ENCODE measurements at places on chromosomes 7 and 10.

DNA sequence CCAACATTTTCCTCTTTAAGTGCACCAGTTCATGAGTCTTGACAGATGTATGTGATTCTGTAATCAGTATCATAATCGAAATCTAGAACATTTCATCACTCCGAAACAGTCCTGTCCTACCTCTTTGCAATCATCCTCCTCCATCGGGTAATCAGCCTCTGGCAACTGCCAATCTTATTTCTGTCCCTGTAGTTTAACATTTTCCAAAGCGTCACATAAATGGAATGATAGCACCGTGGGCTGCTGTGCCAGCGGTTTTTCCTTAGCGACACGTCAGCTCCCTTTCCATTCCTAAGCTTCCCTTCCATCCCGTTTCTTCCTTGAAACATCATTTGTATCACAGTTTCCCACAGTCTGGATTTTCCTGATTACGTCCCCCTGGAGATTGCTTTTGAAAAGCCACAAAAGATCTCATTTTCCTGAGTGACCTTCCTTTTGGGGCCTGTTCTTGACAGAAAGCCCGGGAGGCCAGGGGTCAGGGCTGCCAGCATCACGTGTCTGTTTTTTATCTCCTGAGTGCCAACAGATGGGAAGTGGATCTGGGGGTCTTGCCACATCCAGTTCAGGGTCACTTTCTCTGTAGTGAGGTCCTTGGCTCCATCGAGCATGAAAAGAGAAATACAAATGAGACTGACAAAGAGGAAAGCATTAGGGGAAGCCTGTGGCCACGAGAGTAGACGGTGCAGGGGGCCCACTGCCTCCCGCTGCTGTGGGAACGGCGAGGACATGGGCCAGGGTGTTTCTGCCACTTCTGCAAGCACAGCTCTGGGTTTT lies 31.6 kb downstream of the TMEM120A start:
- no peak for DNase-seq

DNA sequence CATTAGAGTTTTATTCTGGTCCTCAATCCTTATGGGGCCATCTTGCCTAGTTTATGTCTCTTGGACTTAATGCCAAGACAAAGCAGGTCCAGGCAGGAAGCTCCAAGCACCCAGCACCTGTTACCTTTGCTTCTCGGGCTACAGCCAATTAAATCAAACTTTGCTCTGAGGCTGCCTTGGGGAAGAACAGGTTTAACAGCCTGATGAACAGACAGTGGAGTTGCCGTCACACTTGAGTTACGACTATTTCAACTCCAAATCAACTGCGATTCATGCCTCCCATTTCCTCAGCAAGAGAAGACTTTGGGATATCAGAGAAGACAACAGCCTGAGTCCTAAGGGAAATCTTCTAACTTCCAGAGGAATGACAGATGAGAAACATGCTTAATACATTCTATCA lies 62.2 kb downstream of the XPNPEP1 start:
- no peak for DNase-seq

- no peak for DNase-seq
Measured at GRCh38 chr7:157864911-157865310, 528.1 kb downstream of the DNAJB6 start.

GRCh38 chr10:24170199-24170598 lies 38.7 kb upstream of the KIAA1217 start:
- DNase-seq, result no peak

DNA sequence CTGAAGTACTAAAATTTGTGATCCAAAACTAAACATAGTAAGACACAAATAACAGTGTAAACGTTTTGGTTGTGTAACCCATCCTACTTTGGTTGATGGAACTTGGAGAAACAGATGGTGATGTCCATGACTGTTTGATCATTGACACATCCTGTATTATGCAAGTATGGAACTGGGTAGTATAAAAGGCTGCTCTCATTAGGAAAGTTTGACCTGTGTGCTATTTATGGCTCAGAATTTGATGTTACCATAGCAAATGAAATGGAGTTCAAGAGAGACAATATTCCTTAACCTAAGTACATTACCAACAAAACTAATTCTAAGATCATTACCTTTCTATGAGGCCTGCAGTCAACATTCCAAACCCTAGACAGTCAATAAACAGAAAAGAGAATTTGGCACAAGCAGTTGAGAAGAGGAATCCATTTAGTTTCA lies 39.9 kb downstream of the DKK1 start:
- no peak for DNase-seq

- no peak for DNase-seq
Measured at GRCh38 chr10:71404503-71405295, 8.0 kb downstream of the CDH23 start.

- no peak for DNase-seq
Measured at GRCh38 chr7:144528536-144529045, 125.1 kb upstream of the NOBOX start.

DNA sequence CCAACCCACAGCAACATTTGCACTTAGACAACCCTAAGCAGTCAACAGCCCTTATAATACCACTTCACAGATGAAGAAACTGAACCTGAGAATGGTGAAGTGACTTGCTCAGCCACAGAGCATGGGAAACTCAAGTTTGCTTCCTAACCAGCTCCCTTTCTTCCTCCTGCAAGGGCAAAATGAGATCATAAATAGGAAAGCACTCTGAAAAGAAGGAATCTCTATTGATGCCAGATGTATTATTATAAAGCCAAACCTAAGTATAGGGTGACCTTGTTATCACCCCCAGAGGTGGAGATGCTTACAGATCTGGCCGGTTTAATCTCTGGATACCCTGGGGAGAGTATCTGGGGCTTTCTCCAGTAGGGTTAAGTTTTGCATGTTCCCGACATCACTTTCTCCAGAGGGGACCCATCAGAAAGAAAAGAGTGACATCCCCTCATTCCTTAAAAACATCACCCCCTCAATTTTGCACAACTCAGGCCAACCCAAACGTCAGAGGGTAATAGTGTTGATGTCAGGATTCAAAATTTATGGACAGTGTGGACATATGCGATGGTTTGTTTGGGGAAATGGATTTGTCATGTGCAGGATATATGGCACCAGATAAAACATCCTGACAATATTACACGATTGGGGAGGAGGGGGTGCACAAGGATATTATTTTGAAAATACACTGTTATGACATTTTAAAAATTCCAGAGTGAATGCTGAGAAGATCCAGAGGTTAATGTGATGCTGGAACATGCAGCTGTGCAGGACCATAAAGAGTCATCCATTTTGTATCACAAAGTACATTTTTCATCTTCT lies 24.0 kb upstream of the XPNPEP1 start:
- DNase-seq, result no peak

DNA sequence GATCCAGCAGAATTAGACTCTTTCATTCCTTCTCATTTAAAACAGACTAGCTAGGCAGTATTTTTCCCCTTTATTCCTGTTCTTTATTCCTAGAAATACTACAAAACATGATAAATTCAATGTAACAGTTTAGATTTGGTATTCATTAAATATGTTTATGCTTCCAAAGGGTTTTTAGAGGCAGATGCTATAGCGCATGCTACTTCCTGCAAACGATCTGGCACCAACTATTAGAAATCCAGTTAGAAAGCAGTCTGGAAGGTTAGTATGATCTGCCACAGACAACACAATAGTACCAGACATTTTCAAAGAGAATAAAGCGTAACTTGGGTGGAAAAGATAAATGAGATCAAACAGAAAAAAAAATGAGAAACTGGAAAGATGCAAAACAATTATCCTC lies 63.5 kb upstream of the PTN start:
- DNase-seq, result no peak

GRCh38 chr10:10942441-10942840 lies 75.2 kb upstream of the CELF2 start:
- DNase-seq, result no peak

GRCh38 chr7:33471636-33472242 lies 342.4 kb downstream of the BBS9 start:
- DNase-seq, result no peak

DNA sequence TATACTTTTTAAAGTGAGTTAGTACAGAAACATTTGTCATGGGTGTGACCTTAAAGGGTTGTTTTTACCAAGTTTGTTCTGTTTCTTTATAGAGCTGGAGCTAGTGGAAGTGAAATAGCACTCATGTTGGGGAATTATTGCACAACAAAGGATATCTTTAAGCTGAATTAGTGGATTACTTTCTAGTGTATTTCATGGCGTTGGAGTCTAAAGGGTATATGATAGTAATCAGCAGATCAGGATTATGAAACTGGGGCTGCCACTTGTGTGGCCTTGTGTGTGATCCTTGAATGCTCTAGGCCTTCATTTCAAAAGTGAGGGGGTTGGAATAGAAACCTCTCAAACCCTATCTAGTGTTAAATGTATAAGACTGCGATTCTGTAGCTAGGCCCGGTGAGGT lies 123.6 kb downstream of the LYZL1 start:
- no peak for DNase-seq

DNA sequence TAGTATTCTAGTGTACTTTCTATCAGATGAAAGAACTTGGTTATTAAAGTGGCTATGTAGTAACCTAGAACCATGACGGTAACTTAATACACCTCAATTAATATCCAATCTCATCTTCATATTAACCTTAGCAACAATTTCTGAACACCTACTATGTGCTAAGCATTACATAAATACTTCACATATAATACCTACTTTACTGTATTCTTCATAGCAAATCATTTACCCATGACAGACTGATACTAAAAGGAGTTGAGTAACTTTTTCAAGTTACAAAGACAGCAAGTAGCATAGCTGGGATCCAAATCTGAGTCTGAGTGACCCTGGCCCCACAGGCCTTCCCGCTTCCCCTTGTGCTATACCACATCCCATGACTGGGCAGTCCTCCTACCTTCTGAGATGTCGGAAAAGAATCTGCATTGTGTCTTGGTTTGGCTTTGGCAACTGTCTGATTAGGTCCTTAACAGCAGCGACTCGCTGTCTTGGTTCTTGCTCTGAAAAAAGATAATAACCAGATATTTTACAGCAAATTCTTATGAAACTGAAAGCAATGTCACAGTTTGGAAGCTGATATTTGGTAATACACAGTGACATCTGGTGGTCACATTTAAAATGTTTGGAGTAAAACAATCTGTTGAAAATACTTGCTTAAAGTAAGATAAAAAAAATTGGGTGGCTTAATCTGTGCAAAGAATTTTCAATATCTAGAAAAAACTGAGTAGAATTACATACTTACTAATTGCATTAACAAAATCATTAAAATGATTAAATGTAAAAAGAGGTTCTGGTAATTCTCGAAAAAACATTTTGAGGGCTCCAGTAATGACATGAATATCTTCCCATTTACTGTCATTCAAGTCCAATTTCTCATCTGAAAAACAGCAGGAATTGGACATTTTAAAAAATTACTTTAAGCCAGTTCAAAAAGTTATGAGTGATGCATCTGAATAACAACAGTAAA lies 120.1 kb downstream of the ARHGAP12 start:
- peak; percentile 11 for DNase-seq

GRCh38 chr10:73366381-73367298 lies 8.0 kb upstream of the CFAP70 start:
- DNase-seq, result no peak

DNA sequence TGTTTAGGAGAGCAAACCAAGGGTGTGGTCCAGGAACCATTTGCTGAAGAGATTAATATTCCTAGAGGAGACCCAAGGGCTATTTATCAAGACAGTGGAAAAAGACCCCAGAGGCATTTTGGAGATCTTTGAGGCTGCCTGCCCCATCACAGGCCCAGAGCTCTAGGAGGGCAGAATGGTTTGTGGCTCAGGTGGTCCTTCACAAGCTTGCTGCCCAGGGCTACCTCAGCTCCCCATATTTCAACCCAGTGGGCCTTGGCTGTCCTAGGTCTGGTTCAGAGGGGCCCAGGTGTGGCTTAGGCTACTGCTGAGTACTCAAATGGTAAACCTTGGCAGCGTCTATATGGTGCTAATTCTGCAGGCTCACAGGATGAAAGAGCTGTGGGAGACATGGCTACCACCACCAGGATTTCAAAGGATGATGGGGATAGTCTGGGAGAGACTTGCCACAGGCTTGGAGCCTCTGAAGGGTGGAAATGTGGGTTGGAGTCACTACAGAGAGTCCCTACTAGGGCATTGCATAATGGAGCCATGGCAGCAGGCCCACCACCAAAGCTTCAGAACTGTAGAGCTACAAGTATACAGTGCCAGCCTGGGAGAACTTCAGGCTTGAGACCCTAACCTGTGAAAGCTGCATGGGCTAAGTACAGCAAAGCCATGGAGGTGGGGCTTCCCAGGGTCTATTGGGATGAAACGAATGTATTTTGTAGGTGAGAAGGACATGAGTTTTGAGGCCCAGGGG lies 24.3 kb downstream of the PTEN start:
- no peak for DNase-seq

DNA sequence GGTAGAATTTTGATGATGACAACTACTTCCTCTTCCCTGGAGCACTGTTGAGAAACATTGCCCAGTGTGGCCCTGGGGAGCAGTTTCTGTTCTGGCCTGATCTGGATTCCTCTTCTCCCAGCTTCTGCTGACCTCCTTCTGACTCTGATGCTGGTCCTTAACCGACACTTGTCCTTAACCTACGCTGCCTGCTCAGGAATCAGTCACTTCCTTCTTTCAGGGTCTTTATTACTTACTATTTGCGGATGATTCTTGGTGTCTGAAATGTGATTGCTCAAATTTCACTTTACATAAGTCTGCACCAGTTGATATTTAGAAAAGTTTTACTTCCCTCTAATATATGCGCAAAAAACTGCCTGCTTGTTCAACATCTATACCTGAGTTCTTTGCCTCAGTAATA lies 164.1 kb downstream of the PTEN start:
- peak; percentile 16 for DNase-seq

DNA sequence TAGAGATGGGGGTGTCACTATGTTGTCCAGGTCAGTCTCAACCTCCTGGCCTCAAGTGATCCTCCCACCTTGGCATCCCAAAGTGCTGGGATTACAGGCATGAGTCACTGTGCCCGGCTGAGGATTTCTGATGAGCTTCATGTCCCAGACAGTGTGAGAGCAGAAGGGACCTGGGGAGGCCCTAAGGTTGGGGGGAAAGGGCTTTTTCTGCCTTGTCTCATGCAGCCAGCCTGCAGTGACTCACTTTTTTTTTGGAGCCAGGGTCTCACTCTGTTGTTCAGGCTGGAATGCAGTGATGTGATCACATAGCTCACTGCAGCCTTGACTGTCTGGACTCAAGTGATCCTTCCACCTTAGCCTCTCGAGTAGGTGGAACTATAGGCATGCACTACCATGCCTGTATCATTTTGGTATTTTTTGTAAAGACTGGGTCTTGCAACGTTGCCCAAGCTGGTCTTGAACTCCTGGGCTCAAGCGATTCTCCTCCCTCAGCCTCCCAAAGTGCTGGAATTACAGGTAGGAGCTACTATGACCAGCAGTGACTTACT lies 14.6 kb downstream of the COL26A1 start:
- no peak for DNase-seq

GRCh38 chr7:30032310-30033125 lies 4.3 kb downstream of the PLEKHA8 start:
- no peak for DNase-seq

DNA sequence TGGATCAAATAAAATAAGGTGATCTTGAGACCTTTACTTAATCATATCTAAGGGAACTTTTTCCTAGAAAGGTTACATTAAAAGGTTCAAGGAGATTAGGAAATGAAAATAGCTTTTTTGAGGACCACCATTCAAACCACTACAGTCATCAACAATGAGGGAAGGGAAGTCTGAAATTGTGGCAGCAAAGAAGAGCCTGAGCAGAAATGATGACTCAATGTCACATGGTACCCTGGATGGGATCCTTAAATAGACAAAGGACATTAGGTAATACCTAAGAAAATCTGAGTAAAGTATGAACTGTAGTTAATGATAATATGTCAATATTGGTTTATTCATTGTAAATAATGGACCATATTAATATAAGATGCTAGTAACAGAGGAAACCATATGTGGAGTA lies 236.0 kb downstream of the SEMA3D start:
- no peak for DNase-seq
